Activated naive CD8-positive, alpha-beta T cell treated with anti-CD3 and anti-CD28 coated beads, Interleukin-2, amount 10 ng/mL, durations not matched to agents 7 days and 5 days (primary cell): ENCODE measurements at places on chromosomes 6 and 20. TPM values are rescaled to one million over a fixed set of nuclear protein-coding genes. Genes with fewer than 3 reads are reported as not detected.
A peak's percentile ranks its signal among the peaks of the same experiment; 100 is the strongest.

DNA sequence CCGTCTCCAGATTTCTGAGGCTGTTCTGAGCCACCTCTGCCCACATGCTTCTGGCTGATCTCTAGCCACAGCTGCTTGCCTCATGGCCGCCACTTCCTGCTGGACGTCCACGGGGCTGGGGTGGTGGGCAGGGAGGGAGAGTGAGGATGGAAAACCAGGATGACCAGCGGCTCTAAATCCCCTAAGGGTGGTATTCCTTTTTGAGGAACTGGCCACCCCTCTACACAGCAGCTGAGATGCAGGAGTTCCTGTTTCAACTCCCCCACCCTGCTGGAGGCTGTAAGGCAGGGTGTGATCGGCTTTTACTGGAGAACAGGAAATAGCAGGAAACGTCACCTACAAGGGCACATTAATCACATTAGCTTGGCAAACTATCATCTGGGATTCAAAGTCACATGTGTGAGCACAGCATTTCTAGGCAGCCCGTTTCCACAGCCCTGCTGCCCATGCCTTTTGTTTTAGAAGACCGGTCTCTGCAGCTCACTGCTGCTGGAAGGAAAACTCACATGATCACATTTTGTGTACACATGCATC is 181.6 kb upstream of the ECI2 start:
- H3K27me3 ChIP-seq = peaks cover 10% of the 10 kb centered on the region
- H3K36me3 ChIP-seq = no peaks in the 10 kb centered on the region
- no peak for DNase-seq
- H3K4me1 ChIP-seq = no peaks in the 10 kb centered on the region

SYCP2 gene
- total RNA-seq = 15.0 TPM

- H3K4me1 ChIP-seq = peaks cover 8% of the 10 kb centered on the region
- DNase-seq = no peak
These were observed 64.2 kb downstream of the LAMA4 start for GRCh38 chr6:112190164-112190563.

DNA sequence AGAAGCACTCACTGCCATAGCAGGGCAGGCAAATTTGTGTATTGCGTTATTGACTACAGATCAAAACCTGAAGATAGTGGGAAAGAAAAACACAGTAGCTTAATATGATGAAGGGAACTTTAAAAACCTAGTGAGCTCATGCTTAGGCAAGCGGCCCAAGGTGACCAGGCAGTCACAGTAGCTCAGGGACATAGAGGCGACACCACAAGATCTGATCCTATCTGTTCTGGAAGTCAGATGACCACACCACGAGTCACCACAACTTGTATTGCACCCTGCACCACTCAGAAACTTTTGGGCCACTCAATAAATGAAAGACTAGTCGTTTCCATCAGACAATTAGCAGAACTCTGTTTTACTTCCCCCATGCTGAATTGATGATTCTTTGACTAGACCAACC is 4.9 kb downstream of the CLIC5 start:
- H3K36me3 ChIP-seq = no peaks in the 10 kb centered on the region
- no peak for DNase-seq
- H3K27ac ChIP-seq = peak overlapping the region; percentile 92
- H3K4me1 ChIP-seq = peaks cover 41% of the 10 kb centered on the region

TRIM10 gene
- total RNA-seq = not detected

GRCh38 chr6:154298297-154298696 is 58.3 kb downstream of the IPCEF1 start:
- H3K36me3 ChIP-seq = no peaks in the 10 kb centered on the region
- peaks cover 15% of the 10 kb centered on the region for H3K4me1 ChIP-seq
- H3K27me3 ChIP-seq = peaks cover 9% of the 10 kb centered on the region

- peak overlapping the region; percentile 87 for H3K27ac ChIP-seq
- H3K27me3 ChIP-seq = no peaks in the 10 kb centered on the region
- DNase-seq = peak; percentile 88
- peak overlapping the region; percentile 86 for H3K4me3 ChIP-seq
These were observed 11.4 kb downstream of the SYNGAP1 start for GRCh38 chr6:33430991-33431879.

CCHCR1 gene
- 52.5 TPM for total RNA-seq

GRCh38 chr6:31587791-31588777 is 2.0 kb downstream of the LST1 start:
- H3K36me3 ChIP-seq = peaks cover 26% of the 10 kb centered on the region
- H3K4me3 ChIP-seq = peak overlapping the region; percentile 95
- H3K4me1 ChIP-seq = peaks cover 80% of the 10 kb centered on the region
- H3K27me3 ChIP-seq = no peaks in the 10 kb centered on the region
- DNase-seq = no peak

- H3K4me3 ChIP-seq = no peak overlapping the region
- peaks cover 23% of the 10 kb centered on the region for H3K27me3 ChIP-seq
- H3K27ac ChIP-seq = no peak overlapping the region
- H3K4me1 ChIP-seq = no peaks in the 10 kb centered on the region
- H3K36me3 ChIP-seq = no peaks in the 10 kb centered on the region
These were observed 11.3 kb downstream of the ARHGAP40 start for GRCh38 chr20:38612751-38613515.

RPS6KA2 gene
- total RNA-seq = 5.7 TPM

DNA sequence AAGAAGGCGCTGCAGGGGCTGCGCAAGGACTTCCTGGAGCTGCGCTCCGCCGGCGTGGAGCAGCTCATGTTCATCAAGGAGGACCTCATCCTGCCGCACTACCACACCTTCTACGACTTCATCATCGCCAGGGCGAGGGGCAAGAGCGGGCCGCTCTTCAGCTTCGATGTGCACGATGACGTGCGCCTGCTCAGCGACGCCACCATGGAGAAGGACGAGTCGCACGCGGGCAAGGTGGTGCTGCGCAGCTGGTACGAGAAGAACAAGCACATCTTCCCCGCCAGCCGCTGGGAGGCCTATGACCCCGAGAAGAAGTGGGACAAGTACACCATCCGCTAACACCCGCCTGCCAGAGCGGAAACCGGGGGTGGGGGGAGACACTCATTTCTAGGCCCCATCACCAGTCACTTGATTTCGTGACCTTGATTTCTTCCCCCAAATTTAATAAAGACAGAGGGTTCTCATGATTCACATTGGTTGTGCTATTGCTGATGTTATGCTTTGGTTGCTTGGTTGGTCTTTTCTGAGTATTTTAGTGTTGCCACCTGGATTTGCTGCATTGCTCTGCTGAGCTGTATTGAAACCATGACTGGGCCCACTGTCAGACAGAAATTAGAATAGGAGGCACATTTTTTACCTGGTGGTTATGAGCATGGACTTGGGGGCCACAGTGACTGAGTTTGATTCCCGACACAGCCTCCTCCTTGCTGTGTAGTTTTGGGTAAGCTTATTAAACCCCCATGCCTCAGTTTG is 1.5 kb downstream of the FAM50B start:
- H3K27me3 ChIP-seq = no peaks in the 10 kb centered on the region
- DNase-seq = no peak
- H3K4me1 ChIP-seq = peaks cover 13% of the 10 kb centered on the region

GRCh38 chr6:46789434-46790354 is 3.5 kb upstream of the MEP1A start:
- H3K36me3 ChIP-seq = no peaks in the 10 kb centered on the region
- DNase-seq = no peak
- H3K4me1 ChIP-seq = no peaks in the 10 kb centered on the region
- peaks cover 1% of the 10 kb centered on the region for H3K27me3 ChIP-seq
- H3K27ac ChIP-seq = no peak overlapping the region
- no peak overlapping the region for H3K4me3 ChIP-seq

CST9L gene
- total RNA-seq = not detected

- H3K36me3 ChIP-seq = peaks cover 2% of the 10 kb centered on the region
- no peak for DNase-seq
- peaks cover 3% of the 10 kb centered on the region for H3K27me3 ChIP-seq
- H3K4me1 ChIP-seq = no peaks in the 10 kb centered on the region
These were observed 3.1 kb downstream of the GABRR2 start for GRCh38 chr6:89311853-89312531.

DNA sequence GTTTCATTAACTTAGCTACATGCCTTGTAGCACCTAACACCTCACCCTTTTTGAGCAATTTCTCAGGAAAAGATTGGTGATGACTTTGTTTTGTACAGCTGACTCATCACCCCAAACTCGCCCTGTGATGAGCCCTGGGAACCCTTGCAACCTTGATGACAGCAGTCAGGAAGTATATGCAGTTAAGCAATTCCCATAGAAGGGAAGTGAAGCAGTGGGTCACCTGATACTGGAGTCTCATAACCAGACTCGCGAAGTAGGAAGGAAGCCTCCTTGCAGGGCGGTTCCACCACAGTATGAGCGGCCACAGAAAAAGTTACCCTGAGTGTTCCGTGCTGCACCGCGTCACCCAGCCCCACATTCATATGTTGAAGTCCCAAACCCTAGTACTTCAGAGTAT is 82.0 kb upstream of the EDN1 start:
- H3K27ac ChIP-seq = no peak overlapping the region
- H3K36me3 ChIP-seq = no peaks in the 10 kb centered on the region

- H3K36me3 ChIP-seq = no peaks in the 10 kb centered on the region
- H3K27me3 ChIP-seq = no peaks in the 10 kb centered on the region
- no peak for DNase-seq
- no peak overlapping the region for H3K4me3 ChIP-seq
- no peak overlapping the region for H3K27ac ChIP-seq
- H3K4me1 ChIP-seq = no peaks in the 10 kb centered on the region
These were observed 761.1 kb upstream of the MMS22L start for GRCh38 chr6:98044151-98044561.

ARMH2 gene
- 2.2 TPM for total RNA-seq

GRCh38 chr20:13288357-13288756 is 67.3 kb downstream of the ISM1 start:
- no peak overlapping the region for H3K27ac ChIP-seq
- DNase-seq = no peak
- H3K4me3 ChIP-seq = no peak overlapping the region
- H3K36me3 ChIP-seq = peaks cover 8% of the 10 kb centered on the region
- peaks cover 5% of the 10 kb centered on the region for H3K27me3 ChIP-seq

DNA sequence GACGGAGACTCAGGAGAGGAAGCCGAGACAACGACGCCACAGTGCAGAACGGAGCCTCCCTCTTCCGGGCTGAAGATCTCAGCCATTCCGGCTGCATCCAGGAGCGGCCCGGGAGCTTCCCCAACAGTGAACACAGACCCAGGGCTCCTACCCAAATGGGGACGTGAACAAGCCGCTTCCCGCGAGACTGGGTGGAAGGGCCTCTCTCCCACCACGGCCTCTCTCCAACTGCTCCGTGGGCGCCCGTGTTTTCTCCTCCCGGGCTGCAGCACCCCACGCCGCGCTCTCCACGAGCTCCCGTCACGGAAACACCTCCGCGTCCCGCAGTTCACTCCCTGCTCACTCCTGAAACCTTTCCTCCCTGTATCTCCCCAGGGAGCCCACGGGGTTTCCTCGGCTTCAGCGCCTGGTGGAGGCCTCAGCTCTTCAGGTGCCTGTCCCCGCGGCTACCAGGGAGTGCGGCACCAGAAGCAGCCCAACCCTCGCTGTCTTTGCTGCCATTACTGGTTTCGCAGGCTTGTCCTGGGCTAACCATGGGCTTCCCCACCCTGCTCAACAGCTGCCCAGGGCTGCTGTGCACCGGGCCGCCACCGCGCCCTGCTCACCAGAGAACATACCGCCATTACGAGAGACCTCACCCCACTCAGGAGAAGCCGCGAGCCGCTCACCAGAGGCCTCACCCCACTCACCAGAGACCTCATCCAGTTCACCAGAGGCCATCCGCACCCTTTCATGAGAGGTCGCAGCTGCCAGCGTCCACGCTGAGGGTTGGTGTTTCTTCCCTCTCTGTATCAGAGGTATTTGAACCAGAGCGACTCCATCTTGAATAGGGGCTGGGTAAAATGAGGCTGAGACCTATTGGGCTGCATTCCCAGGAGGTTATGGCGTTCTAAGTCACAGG is 922.8 kb downstream of the QKI start:
- no peak overlapping the region for H3K4me3 ChIP-seq
- H3K4me1 ChIP-seq = no peaks in the 10 kb centered on the region
- no peak overlapping the region for H3K27ac ChIP-seq
- no peaks in the 10 kb centered on the region for H3K36me3 ChIP-seq
- no peak for DNase-seq

GRCh38 chr6:15875797-15876196 is 213.0 kb upstream of the DTNBP1 start:
- peaks cover 18% of the 10 kb centered on the region for H3K27me3 ChIP-seq
- H3K27ac ChIP-seq = no peak overlapping the region
- H3K4me3 ChIP-seq = no peak overlapping the region
- H3K4me1 ChIP-seq = peaks cover 2% of the 10 kb centered on the region

GRCh38 chr6:90859056-90859455 is 272.2 kb upstream of the MAP3K7 start:
- no peak overlapping the region for H3K27ac ChIP-seq
- peaks cover 6% of the 10 kb centered on the region for H3K4me1 ChIP-seq
- H3K4me3 ChIP-seq = no peak overlapping the region
- DNase-seq = no peak

- H3K27me3 ChIP-seq = peaks cover 23% of the 10 kb centered on the region
- no peaks in the 10 kb centered on the region for H3K4me1 ChIP-seq
- DNase-seq = no peak
- H3K27ac ChIP-seq = no peak overlapping the region
These were observed 8.5 kb downstream of the MOXD1 start for GRCh38 chr6:132392792-132393191.

DNA sequence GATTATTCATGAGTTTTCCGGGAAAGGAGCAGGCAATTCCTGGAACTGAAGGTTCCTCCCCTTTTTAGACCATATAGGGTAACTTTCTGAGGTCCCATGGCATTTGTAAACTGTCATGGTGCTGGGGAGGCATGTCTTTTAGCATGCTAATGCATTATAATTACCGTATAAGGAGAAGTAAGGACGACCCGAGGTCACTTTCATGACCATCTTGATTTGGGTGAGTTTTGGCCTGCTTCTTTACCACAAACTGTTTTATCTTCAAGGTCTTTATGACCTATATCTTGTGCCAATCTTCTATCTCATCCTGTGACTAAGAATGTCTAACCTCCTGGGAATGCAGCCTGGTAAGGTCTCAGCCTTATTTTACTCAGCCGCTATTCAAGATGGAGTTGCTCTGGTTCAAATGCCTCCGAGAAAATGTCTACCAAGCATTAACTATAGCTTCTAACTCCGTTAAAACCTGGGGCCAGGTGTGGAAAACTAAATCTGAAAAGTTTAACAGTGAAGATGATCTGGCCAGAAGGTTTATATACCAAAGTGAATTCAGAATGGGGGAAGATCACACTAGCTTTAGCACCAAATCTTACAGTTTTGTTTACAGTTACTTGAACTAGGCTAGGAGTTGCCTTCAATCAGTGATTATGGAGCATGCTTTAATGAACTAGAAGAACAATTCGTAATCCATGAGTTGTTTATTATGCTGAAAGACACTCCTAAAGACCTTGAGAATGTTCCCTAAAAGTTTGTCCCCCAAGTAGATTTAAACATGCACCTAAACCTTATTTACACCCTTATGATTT is 80.0 kb upstream of the TOP1 start:
- H3K27ac ChIP-seq = no peak overlapping the region
- peaks cover 16% of the 10 kb centered on the region for H3K27me3 ChIP-seq
- H3K4me1 ChIP-seq = peaks cover 4% of the 10 kb centered on the region
- no peak for DNase-seq

BPIFB2 gene
- not detected for total RNA-seq

- peaks cover 2% of the 10 kb centered on the region for H3K27me3 ChIP-seq
- peak overlapping the region; percentile 15 for H3K4me3 ChIP-seq
- peak overlapping the region; percentile 76 for H3K27ac ChIP-seq
- no peak for DNase-seq
- H3K36me3 ChIP-seq = peaks cover 17% of the 10 kb centered on the region
These were observed 60.9 kb downstream of the RPRD1B start for GRCh38 chr20:38094373-38094891.
